ENCODE measurements at places on chromosomes 12 and 14. TPM values are rescaled to one million over a fixed set of nuclear protein-coding genes. Genes with fewer than 3 reads are reported as not detected.
A peak's percentile ranks its signal among the peaks of the same experiment; 100 is the strongest.

Gene AICDA
- total RNA-seq, result not detected

Gene BEGAIN
- 0.10 TPM for total RNA-seq

Gene INHBC
- total RNA-seq, result not detected

Gene MYO1H
- total RNA-seq, result not detected

Gene PIWIL1
- total RNA-seq, result not detected

DNA sequence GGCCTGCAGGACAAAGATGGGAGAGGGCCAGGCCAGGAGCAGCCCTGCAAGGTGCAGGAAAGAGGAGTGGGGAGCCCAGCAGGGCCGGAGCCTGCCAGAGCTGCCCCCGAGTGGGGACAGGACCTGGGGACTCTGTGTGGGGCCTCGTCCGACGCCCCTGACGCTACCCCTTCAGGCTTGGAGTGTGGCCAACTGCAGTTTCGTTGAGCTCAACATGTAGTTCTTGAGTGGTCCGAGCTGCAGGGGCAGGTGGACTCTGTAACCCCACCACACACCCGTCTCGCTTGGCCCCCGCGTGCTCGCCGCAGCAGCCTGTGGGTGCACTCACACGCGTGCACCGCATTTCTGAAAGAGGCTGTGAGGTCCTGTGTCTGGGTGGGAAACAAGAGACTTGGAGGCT, 2.0 kb downstream of the ASPG start:
- no peak overlapping the region for H3K27ac ChIP-seq
- no peaks in the 10 kb centered on the region for H3K4me1 ChIP-seq
- H3K36me3 ChIP-seq, result no peaks in the 10 kb centered on the region
- peaks cover 7% of the 10 kb centered on the region for H3K27me3 ChIP-seq
- H3K4me3 ChIP-seq, result no peak overlapping the region
- DNase-seq, result no peak

DNA sequence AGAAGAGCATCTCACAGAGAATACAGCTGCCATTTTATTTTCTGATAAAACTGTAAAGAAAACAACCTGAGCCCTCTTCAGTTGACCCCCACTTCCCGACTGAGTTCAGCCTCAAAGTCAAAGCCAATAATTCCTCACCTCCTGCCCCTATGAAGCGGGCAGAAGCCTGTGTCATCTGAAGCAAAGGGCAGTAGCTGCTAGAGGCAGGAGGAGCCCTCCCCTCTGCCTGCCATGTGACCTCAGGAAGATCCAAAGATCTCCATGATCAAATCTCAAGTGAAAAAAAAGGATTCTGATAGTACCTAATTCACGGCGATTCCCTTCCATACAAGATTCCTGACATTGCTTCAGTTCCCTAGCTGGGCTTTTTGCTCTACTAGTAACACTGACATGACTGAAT, 223.1 kb upstream of the CAND1 start:
- no peaks in the 10 kb centered on the region for H3K36me3 ChIP-seq
- H3K4me3 ChIP-seq, result no peak overlapping the region
- DNase-seq, result no peak
- no peak overlapping the region for H3K27ac ChIP-seq
- no peaks in the 10 kb centered on the region for H3K27me3 ChIP-seq

DNA sequence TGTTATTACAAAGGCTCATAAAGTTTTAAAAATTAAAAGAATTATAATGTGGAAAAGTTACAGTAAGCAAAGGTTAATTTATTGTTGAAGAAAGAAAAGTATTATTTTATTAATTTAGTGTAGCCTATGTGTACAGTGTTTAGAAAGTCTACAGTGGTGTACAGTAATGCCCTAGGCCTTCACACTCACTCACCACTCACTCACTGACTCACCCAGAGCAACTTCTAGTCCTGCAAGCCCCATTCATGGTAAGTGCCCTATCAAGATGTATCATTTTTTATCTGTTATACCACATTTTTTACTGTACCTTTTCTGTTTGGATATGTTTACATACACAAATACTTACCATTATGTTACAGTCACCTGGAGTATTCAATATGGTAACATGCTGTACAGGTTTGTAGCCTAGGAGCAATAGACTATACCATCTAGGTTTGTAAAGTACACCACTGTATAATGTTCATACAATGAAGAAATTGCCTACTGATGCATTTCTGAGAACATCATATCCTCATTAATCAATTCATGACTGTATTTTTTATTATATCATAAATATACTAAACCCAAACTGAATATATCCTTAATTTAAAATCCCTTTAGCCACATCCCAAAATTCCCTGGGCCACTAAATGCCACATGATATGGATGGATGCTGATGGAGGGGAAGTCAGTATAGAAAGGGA, 43.6 kb upstream of the NID2 start:
- H3K4me3 ChIP-seq, result no peak overlapping the region
- H3K27me3 ChIP-seq, result no peaks in the 10 kb centered on the region
- no peaks in the 10 kb centered on the region for H3K4me1 ChIP-seq
- H3K36me3 ChIP-seq, result no peaks in the 10 kb centered on the region

DNA sequence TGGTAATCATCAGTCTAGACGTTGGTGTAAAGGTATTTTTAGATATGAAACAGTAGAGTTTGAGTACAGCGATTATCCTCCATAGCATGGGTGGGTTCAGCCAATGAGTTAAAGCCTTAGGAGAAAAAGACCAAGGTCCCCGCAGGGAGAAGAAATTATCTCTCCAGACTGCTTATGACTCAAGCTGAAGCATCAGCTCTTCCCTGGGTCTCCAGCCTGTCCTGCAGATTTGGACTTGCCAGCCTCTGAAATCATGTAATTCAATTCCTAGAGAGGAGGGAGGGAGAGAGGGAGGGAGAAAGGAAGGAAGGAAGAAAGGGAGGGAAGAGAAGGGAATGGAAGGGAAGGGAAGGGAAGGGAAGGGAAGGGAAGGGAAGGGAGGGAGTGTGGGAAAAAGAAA, 12.0 kb upstream of the DTX1 start:
- H3K27me3 ChIP-seq, result peaks cover 2% of the 10 kb centered on the region

GRCh38 chr12:126944684-126945083, 1322.3 kb upstream of the TMEM132C start:
- H3K36me3 ChIP-seq, result no peaks in the 10 kb centered on the region
- no peaks in the 10 kb centered on the region for H3K4me1 ChIP-seq
- no peak overlapping the region for H3K4me3 ChIP-seq
- H3K27me3 ChIP-seq, result no peaks in the 10 kb centered on the region
- no peak for DNase-seq
- no peak overlapping the region for H3K27ac ChIP-seq

DNA sequence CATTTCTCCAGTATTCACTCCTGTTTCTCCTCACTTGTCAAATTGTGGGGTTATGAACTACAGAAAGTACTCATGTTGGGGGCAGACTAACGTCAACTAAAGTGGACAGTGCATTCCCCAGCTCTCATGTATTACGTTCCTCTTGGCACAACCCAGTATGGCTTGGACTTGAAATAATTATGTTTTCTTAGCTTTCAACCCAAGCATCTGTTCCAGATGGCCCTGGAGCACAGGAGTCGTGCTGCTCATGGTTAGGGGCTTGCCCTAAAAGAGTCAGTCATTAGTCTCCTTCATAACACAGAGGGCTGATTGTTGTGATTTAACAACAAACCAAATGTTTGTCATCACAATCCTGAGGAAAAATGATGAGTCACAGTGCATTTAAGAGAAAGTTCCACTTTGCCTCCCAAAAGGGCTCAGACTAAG, 154.4 kb downstream of the RPAP3 start:
- no peak overlapping the region for H3K27ac ChIP-seq
- no peaks in the 10 kb centered on the region for H3K27me3 ChIP-seq
- no peak overlapping the region for H3K4me3 ChIP-seq
- no peak for DNase-seq

- peak overlapping the region; percentile 97 for H3K4me3 ChIP-seq
- no peaks in the 10 kb centered on the region for H3K27me3 ChIP-seq
- H3K36me3 ChIP-seq, result peaks cover 29% of the 10 kb centered on the region
- peak overlapping the region; percentile 99 for H3K27ac ChIP-seq
Observed at GRCh38 chr12:62259631-62259992, 592 bp upstream of the USP15 start.

DNA sequence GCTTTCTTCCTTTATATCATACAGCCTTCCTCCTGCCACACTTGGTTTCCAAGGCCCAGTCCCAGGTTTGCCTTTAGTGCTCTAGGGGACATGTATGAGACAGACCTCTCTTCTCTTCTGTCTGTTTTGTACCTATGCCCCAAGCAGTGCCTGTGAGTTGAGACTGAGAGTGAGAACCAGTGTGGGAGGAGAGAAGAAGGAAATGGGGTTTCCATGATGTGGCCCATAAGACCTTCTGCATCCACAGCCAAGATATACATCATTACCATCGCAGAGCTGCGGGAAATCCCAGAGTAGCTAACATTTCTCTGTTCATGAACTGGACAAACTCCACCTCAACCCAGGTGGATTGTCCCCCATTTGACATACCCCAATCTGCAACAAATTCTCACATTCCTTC, 2.8 kb downstream of the TESPA1 start:
- H3K27ac ChIP-seq, result peak overlapping the region; percentile 93
- DNase-seq, result peak; percentile 26
- H3K4me1 ChIP-seq, result peaks cover 80% of the 10 kb centered on the region
- peaks cover 70% of the 10 kb centered on the region for H3K36me3 ChIP-seq

- H3K36me3 ChIP-seq, result no peaks in the 10 kb centered on the region
- H3K4me3 ChIP-seq, result no peak overlapping the region
- peaks cover 2% of the 10 kb centered on the region for H3K27me3 ChIP-seq
- no peaks in the 10 kb centered on the region for H3K4me1 ChIP-seq
Observed at GRCh38 chr14:53316504-53316903, 163.4 kb upstream of the DDHD1 start.

All from activated CD4-positive, alpha-beta T cell treated with anti-CD3 and anti-CD28 coated beads, Interleukin-2, amount 10 ng/mL, durations not matched to agents 7 days and 5 days (primary cell).